Thoracic aorta (tissue), 2 donors: ENCODE measurements at places on chromosomes 2 and 18.

DNA sequence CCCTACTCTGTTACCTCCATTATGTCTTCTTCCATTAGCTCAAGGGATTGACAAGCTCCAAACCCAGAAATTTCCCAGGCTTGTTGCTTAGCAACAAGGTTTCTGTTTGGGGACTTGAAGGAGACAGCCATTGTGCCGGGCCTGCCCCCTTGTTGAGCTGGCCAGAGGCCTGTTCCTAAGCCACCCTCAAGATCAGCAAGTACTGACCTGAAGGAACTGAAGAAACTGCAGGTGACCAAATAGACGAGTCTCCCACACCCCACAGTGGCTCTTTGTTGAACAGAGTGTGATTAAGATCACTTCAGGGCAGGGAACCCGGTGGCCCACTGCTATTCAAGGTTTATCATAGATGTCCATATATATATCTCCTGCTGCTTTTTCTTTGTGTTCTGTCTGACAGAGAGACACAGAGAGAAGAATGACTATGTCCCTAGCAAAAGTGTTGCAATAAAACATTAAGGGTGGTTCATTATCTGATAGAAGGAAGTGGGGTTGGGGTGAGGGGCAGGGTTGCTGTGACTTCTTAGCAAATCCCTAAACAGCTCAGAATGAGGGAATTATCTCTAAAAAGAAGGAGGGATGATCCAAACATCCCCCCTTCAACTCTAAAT lies 69.2 kb downstream of the RNF144A start:
- no peak for DNase-seq
- no peaks in the 10 kb centered on the region for H3K27me3 ChIP-seq
- H3K4me3 ChIP-seq, result no peak overlapping the region
- no peaks in the 10 kb centered on the region for H3K4me1 ChIP-seq

DNA sequence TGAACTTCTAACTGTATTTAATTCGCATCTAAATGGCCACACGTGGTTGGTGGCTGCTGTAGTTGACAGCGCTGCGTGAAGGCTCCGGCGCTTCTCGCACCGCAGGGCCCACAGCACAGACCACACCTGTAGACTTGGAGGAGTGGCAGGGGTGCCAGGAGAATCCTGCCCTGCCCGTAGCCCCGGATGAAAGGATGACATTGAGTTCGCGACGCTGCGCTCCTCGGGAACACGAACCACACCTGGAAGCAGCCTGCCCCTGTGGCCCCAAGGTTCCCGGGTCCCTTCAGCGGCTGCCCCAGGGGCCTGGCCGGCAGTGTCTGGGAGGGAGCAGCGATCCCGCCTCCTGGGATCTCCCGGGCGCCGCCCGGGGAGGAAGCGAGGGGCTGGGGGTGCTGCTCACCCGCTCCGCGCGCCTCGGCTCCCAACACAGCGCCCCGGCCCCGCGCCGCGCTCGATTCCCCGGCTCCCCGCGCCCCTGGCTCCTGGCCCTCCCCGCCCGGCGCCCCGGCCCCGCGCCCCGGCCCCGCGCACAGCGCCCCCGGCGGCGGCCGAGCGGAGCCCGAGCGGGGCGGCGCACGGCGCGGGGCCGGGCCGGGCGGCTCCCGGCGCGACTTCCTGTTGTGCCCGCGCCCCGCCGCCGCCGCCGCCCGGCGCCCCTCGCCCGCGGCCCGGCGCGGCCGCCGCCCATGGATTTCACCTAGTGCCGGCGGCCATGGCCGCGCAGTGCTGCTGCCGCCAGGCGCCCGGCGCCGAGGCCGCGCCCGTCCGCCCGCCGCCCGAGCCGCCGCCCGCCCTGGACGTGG lies at the start of gene RNPEPL1:
Gene RNPEPL1, plus strand, starts transcription at position 613 of the 806 bp plus-strand sequence. Its CDS starts 103 bp downstream, at position 716.
- H3K4me3 ChIP-seq, result peak within 1 kb of the TSS; percentile 89
- H3K27ac ChIP-seq, result peak within 1 kb of the TSS; percentile 80
- no peak for DNase-seq
- no peaks in the 10 kb centered on the region for H3K27me3 ChIP-seq
- H3K4me1 ChIP-seq, result peaks cover 26% of the 10 kb centered on the region

DNA sequence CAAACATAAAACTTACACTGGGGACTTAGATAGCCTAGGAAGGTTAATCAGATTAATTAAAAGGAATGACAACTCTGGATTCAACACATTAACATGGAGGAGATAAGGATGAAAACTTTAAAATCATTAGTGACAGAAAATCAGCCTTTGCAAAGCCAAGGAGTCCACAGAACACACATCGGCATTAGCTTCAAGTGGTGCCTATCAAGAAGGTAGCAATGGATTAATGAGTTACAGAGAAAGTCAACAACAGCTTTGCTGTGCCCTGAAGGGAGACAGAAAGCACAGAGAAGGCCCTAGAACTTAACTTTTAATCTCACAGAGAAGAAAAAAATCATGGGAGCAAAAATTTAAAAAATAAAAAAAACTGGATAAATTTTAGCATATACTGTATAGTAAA lies 88.6 kb downstream of the KCNH7 start:
- H3K27me3 ChIP-seq, result no peaks in the 10 kb centered on the region
- no peaks in the 10 kb centered on the region for H3K36me3 ChIP-seq
- H3K4me1 ChIP-seq, result no peaks in the 10 kb centered on the region
- H3K27ac ChIP-seq, result no peak overlapping the region
- no peak for DNase-seq

DNA sequence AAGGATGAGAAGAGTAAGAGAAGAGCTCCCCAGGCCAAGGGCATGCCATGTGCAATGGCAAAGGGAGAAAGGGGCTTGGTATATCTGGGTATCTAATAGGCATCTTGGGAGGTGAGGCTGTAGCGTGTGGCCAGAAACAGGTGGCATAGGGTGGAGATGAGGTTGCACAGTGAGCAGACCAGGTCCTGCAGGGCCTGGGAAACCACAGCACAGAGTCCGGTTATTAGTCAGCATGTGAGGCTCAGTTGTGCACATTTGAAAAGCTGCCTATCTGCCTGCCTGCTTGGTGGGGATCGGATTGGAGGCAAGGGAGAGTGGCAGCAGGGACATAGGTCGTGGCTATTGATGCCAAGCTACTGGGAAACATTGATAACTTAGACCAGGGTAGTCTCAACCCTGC lies 190.6 kb downstream of the TPGS2 start:
- no peak overlapping the region for H3K27ac ChIP-seq
- DNase-seq, result no peak
- no peaks in the 10 kb centered on the region for H3K27me3 ChIP-seq
- peaks cover 35% of the 10 kb centered on the region for H3K4me1 ChIP-seq

GRCh38 chr2:148218326-148219075 lies 197.6 kb downstream of the MBD5 start:
- no peaks in the 10 kb centered on the region for H3K27me3 ChIP-seq
- H3K36me3 ChIP-seq, result no peaks in the 10 kb centered on the region

GRCh38 chr2:96962567-96963203 lies 23.7 kb downstream of the FAM178B start:
- H3K27ac ChIP-seq, result no peak overlapping the region
- DNase-seq, result no peak
- no peaks in the 10 kb centered on the region for H3K27me3 ChIP-seq
- no peaks in the 10 kb centered on the region for H3K4me1 ChIP-seq
- no peaks in the 10 kb centered on the region for H3K36me3 ChIP-seq

DNA sequence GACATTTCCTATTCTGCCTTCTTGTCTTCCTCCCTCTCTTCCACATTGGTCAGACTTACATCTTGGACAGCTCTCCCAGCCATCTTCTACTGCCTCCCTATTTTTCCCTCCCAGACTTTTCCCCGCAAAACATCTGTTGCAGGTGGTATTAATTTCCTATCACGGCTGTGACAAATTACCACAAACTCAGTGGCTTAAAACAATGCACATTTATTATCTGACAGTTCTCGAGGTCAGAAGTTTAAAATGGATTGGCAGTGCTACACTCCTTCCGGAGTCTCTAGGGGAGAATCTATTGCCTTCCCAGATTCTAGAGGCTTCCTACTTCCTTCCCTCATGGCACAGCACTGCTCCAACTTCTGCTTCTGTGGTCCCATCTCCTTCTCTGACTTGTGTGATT lies 33.3 kb downstream of the STRADB start:
- H3K4me1 ChIP-seq, result no peaks in the 10 kb centered on the region
- H3K4me3 ChIP-seq, result no peak overlapping the region
- H3K36me3 ChIP-seq, result peaks cover 4% of the 10 kb centered on the region
- no peak overlapping the region for H3K27ac ChIP-seq
- H3K27me3 ChIP-seq, result no peaks in the 10 kb centered on the region
- DNase-seq, result no peak

DNA sequence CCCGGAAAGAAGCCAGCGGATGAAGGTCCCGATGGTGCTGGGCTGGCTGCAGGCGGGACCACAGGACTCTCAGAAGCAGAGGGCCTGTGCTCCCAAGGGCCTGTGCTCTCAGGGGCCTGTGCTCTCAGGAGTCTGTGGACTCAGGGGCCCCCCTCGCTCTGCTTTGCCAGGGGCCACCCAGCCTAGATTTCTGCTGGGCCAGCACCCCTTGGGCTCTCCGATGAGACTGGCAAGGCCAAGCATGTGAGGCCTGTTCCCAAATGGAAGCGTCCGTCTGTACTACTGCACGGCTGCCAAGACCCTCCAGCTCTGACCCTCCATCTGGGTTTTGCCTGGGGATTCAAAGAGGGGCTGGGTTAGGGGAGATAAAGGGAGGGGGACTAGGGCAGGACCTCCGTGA lies 54.6 kb downstream of the SH3BP4 start:
- no peak for DNase-seq
- H3K4me1 ChIP-seq, result peaks cover 11% of the 10 kb centered on the region
- H3K36me3 ChIP-seq, result no peaks in the 10 kb centered on the region
- no peaks in the 10 kb centered on the region for H3K27me3 ChIP-seq

GRCh38 chr2:179861027-179861415 lies 391 bp downstream of the ZNF385B start:
- DNase-seq, result no peak
- H3K27me3 ChIP-seq, result no peaks in the 10 kb centered on the region
- no peaks in the 10 kb centered on the region for H3K4me1 ChIP-seq
- peak overlapping the region; percentile 72 for H3K4me3 ChIP-seq
- H3K36me3 ChIP-seq, result no peaks in the 10 kb centered on the region

DNA sequence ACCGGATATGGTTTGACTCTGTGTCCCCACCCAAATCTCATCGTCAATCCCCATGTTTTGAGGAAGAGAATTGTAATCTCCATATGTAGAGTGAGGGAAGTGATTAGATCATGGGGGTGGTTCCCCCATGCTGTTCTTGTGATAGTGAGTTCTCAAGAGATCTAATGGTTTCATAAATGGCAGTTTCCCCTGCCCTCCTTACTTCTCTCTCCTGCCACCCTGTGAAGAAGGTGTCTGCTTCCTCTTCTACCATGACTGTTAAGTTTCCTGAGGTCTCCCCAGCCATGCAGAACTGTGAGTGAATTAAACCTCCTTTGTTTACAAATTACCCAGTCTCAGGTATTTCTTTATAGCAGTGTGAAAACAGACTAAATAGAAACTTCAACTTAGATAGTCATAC lies 69.5 kb downstream of the SESTD1 start:
- H3K4me1 ChIP-seq, result peaks cover 6% of the 10 kb centered on the region
- H3K4me3 ChIP-seq, result no peak overlapping the region
- no peaks in the 10 kb centered on the region for H3K27me3 ChIP-seq
- H3K27ac ChIP-seq, result no peak overlapping the region
- no peaks in the 10 kb centered on the region for H3K36me3 ChIP-seq
- DNase-seq, result no peak

GRCh38 chr18:25517881-25518715 lies 166.1 kb upstream of the ZNF521 start:
- no peaks in the 10 kb centered on the region for H3K36me3 ChIP-seq
- H3K27ac ChIP-seq, result peak overlapping the region; percentile 30
- H3K4me1 ChIP-seq, result peaks cover 5% of the 10 kb centered on the region
- no peak for DNase-seq
- H3K27me3 ChIP-seq, result no peaks in the 10 kb centered on the region
- no peak overlapping the region for H3K4me3 ChIP-seq

DNA sequence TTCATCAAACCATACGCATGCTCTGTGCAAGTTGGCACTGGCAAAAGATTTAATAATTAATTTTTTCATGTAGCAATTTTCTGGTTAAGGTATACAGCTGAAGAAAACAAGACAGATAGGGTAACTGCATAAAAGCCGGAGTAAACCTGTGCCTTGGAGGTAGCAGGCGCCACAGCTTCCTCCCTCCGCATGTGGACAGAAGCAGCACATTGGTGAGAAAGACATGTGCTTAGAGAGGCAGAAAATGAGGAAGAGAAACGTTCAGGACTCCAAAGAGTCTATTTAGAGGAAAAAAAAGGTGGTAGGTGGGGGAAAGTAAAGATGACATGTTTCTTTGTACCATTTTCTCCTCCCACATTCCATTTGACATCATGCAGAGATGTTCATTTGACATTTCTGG lies 9.3 kb downstream of the ST6GAL2 start:
- no peak for DNase-seq
- no peaks in the 10 kb centered on the region for H3K36me3 ChIP-seq
- H3K27me3 ChIP-seq, result no peaks in the 10 kb centered on the region
- H3K4me1 ChIP-seq, result peaks cover 85% of the 10 kb centered on the region
- H3K4me3 ChIP-seq, result no peak overlapping the region

GRCh38 chr2:171521361-171522051 lies 768 bp upstream of the CYBRD1 start:
- H3K36me3 ChIP-seq, result no peaks in the 10 kb centered on the region
- no peak for DNase-seq
- no peaks in the 10 kb centered on the region for H3K27me3 ChIP-seq
- peaks cover 32% of the 10 kb centered on the region for H3K4me1 ChIP-seq
- H3K4me3 ChIP-seq, result peak overlapping the region; percentile 98

- no peak overlapping the region for H3K27ac ChIP-seq
- H3K4me1 ChIP-seq, result no peaks in the 10 kb centered on the region
- no peaks in the 10 kb centered on the region for H3K36me3 ChIP-seq
- H3K27me3 ChIP-seq, result no peaks in the 10 kb centered on the region
- DNase-seq, result no peak
- no peak overlapping the region for H3K4me3 ChIP-seq
Measured at GRCh38 chr2:133457861-133458260, 110.4 kb downstream of the NCKAP5 start.

GRCh38 chr18:25281556-25281955 lies 70.4 kb downstream of the ZNF521 start:
- no peaks in the 10 kb centered on the region for H3K27me3 ChIP-seq
- H3K27ac ChIP-seq, result no peak overlapping the region
- H3K36me3 ChIP-seq, result no peaks in the 10 kb centered on the region
- no peaks in the 10 kb centered on the region for H3K4me1 ChIP-seq

- no peak overlapping the region for H3K27ac ChIP-seq
- no peaks in the 10 kb centered on the region for H3K36me3 ChIP-seq
- no peak overlapping the region for H3K4me3 ChIP-seq
- no peaks in the 10 kb centered on the region for H3K4me1 ChIP-seq
- no peak for DNase-seq
Measured at GRCh38 chr2:5664278-5664681, 27.9 kb upstream of the SOX11 start.

DNA sequence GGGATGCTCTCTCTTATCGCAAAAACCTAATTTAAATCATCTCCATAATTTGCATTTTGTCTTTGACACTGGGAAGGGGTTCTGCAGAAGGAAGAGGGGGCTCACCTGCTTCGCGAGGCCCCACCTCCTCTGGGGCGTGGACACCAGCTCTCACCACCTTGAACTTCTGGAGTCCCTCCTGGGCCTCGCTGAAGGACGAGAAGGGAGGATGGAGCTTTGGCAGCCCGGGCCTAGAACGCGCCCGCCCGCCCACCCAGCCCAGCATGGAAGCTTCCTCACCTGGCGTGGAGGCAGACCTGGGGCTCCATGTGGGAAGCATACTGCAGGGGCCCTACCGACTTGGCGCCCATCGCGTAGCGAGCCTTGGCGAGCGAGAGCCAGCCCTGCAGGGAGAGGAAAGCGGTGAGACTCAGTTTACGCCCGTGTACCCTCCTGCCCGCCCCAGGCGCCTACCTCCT lies 1.1 kb upstream of the IMP4 start:
- H3K36me3 ChIP-seq, result peaks cover 30% of the 10 kb centered on the region
- peak overlapping the region; percentile 75 for H3K4me3 ChIP-seq
- H3K27ac ChIP-seq, result peak overlapping the region; percentile 90
- peaks cover 16% of the 10 kb centered on the region for H3K4me1 ChIP-seq
